ENCODE measurements at places on chromosomes 6 and 20.

- no peak for DNase-seq
Measured at GRCh38 chr20:1517010-1517409, 25.8 kb upstream of the SIRPB2 start.

- no peak for DNase-seq
Measured at GRCh38 chr20:59589086-59589684, 15.2 kb upstream of the PHACTR3 start.

DNA sequence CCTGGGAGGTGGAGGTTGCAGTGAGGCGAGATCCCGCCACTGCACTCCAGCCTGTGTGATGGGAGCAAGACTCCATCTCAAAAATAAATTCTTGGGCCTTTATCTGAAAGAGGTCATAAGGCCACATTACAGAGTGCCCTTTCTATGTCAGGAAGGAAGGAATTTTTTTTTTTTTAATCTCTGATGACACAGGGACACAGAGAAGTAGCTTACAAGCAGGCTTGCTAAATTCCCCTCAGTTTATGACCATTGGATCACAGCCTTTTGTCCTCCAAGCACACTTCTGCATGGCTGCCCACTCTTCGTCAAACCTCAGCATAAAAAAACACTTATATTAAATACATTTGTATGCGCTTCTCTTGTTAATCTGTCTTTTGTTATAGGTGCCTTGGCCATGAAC lies 7.5 kb upstream of the IFNGR1 start:
- DNase-seq, result no peak

GRCh38 chr6:163218361-163218894 lies 196.1 kb upstream of the QKI start:
- no peak for DNase-seq

Measured in left colon (tissue), 2 donors.